Astrocyte of the spinal cord (primary cell): ENCODE measurements at places on chromosomes 3 and 15.
A peak's percentile ranks its signal among the peaks of the same experiment; 100 is the strongest.

DNA sequence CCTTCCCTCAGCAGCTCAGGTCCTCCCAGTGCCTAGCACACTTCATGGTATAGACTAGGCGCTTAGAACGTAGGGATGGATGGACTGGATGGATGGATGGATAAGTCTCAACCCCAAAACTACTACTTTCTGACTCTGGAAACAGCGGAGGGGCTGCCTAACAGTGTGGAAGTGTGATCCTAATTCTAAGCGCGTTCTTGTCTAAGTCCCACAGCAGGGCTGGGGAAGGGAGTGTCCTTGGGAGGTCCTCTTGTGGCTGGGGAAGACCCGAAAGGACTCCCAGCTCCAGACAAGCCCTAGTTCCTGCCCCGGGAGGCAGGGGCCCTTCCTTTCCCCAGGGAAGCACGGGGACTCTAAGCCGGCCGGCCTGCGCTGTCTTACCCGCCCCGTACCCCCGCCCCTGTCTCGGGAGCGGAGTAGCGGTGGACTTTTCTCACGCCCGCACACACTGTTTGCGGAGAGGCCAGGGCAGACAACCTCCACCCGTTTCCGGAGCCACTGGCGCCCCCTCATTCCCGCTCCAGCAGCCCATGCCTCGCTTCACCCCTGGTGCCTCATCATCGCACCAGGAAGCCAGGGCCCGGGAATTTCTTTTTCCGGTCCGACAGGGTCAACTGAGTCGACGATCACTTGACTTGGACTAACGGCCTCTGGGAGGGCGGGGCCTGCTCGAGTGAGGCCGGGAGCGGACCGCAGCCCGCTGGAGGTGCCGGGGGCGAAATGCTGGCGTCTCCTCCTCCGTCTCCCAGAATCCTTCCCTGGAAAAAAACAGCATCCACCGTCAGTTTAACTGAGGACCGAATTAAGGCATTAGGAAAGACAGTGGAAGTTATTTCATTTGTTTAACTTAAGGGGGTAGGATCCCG, 133.3 kb downstream of the TBC1D2B start:
- DNase-seq: peak; percentile 66

- DNase-seq: no peak
These were observed 1.8 kb downstream of the MKRN2 start for GRCh38 chr3:12558706-12559105.

DNA sequence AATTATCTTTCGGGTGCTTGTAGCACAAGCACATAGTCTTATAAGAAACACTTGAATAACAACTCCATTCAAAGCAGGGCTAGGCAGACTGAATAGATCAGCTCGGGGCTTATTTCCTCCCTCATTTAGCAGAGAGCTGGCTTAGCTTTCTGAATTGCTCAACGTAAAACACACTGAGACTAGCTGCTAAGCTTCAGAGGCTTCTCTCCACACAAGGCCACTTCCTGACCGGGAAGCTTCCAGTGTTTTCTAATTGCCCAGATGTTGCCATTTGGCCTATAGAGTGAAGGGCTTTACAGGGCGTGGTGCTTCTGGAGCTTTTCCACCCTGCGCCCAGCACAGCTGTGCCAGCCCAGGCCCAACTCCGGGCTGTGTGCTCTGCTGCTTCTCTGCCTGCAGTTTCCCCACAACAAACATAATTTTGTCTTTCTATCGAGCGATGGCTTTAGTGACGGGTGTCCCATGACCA, 16.6 kb downstream of the FAM240A start:
- no peak for DNase-seq

- DNase-seq: peak; percentile 88
These were observed at the start of gene VPS39 for GRCh38 chr15:42207674-42208579. VPS39 (minus strand) TSS chr15:42208304; CDS start chr15:42208153, 151 bp downstream.

DNA sequence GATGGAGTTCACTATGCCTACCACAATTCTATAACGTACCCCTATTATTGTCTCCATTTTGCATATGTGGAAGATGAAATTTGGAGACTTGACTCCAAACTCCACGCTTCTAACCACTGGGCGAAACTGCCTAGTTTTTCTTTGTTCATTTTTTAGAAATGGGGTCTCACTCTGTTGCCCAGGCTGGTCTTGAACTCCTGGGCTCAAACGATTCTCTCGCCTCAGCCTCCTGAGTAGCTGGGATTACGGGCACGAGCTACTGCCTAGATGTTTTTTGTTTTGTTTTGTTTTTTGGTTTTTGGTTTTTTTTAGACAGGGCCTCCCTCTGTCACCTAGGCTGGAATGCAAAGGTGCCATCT, 584 bp upstream of the RPL32 start:
- no peak for DNase-seq

- peak; percentile 39 for DNase-seq
These were observed 489.4 kb upstream of the IL12A start for GRCh38 chr3:159499031-159499793.

- DNase-seq: no peak
These were observed 106.5 kb downstream of the TIGIT start for GRCh38 chr3:114400371-114400770.

GRCh38 chr3:79178471-79179180, 589.2 kb downstream of the ROBO1 start:
- DNase-seq: no peak

GRCh38 chr3:172110127-172110779, 70.9 kb downstream of the FNDC3B start:
- DNase-seq: no peak

DNA sequence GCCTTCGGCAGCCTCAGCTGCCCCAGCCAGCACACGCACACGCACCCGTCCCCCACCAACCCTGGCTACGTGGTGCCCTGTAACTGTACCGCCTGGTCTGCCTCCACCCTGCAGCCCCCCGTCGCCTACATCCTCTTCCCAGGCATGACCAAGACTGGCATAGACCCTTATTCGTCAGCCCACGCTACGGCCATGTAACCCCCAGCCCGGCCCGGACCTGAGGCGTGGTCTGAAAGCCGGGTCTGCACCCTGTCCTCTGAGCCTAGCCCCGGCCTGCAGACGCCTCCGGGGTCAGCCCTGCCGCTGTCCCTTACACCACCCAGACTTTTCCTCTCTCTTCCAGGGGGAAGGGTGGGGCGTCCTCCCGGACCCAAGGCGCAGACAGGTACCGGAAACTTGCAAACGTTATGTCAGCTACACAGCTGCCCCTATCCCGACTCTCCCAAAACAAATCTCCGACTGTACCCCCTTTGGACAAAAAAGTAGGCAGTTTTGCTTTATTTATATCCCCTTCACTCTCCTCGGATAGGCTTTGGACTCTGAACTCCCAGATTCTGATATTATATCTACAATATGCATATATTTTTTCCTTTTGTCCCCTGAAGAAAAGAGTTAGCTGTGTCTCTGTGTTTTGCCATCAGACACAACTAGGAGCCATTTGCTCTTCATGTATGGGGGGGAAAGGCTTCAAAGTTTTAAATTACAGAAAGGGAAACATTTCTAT, 1.4 kb downstream of the SOX14 start:
- DNase-seq: no peak

DNA sequence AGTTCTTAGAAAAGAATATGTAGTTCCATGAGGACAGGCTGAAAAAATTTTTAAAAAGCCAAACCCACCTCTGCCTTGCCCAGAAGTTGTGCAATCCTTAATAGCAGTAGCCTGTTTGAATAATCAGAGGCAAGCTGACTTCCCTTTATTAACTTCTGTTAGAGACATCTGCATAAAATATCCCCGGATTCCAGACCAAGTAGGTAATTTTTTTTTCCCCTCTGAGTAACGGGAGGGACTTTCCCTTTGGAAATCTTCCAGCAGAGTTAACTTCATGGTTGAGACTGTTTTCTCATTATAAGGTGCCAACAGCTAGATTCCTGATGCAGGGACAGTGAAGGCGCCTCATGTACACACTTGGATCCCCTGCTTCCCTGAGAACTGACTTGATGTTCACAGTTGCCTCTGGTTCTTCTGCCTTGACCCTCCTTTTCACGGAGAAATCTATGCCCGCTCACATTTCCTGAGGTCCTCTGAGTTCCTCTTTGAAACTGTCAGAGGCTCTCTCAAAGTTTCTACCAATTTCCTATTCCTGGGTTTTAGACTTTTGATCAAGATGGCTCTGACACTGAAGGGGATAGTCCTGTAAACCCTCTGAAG, 227.6 kb upstream of the BHLHE40 start:
- DNase-seq: peak; percentile 81

DNA sequence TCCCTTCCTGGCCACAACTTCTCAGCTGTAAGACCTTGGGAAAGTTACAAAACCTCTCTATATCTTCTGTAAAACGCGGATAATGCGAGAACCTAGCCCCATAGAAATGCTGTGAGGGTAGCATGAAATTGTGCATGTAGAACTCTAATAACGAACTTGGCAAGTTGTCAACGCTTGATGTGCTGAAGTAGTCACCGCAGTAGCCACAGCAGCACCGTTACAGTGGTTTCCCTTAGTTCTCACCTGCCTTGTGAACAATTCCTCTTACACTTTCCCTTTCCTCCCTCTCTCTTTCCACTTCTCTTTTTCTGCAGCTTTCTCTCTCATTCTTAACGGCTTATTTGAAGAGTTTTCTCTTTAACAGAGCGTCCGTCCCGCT, 447 bp upstream of the SHQ1 start:
- DNase-seq: no peak

GRCh38 chr3:18098960-18099587, 326.1 kb downstream of the SATB1 start:
- peak; percentile 90 for DNase-seq

DNA sequence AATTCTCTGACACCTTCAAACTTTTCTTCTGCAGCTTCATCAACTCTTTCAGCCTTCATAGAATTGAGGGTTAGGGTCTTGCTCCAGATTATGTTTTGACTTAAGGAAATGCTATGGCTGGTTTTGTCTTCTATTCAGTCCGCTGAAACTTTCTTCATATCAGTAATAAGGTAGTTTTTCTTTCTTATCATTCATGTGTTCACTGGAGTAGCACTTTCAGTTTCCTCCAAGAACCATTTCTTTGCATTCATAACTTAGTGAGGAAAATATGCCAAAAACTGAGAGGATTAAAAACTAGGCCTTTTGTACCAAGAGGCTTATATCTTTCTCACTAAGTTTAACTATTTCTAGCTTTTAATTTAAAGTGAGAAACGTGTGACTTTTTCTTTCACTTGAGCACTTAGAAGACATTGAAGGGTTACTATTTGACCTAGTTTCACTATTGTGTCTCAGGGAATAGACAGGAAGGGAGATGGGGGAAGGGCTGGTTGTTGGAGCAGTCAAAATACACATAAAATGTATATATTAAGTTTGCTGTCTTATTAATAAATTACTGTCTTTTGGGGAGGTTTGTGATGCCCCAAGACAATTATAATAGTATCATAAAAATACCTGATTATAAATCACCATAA, 1110.1 kb downstream of the TBL1XR1 start:
- no peak for DNase-seq

- no peak for DNase-seq
These were observed 3.3 kb downstream of the PLCH1 start for GRCh38 chr3:155741603-155742002.

GRCh38 chr3:23760871-23761373, 44.8 kb upstream of the UBE2E1 start:
- no peak for DNase-seq

DNA sequence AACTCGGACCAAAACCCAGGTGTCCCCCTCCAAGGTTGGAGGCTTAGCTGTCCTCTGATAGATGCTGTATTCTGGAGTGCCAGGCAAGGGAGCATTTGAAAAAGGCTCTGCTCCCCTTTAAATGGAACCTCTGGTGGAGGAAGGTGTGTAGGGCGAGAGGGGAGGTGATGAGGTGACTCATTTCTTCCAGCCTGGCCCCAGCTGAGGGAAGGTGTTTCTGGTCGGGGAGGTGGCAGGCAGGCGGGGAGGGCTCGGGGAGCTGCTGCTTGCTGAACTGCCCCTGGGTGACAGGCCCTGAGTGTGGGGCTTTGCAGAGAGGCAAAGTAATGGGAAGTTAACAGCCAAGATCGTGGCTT, 18.8 kb downstream of the PSTPIP1 start:
- DNase-seq: no peak

DNA sequence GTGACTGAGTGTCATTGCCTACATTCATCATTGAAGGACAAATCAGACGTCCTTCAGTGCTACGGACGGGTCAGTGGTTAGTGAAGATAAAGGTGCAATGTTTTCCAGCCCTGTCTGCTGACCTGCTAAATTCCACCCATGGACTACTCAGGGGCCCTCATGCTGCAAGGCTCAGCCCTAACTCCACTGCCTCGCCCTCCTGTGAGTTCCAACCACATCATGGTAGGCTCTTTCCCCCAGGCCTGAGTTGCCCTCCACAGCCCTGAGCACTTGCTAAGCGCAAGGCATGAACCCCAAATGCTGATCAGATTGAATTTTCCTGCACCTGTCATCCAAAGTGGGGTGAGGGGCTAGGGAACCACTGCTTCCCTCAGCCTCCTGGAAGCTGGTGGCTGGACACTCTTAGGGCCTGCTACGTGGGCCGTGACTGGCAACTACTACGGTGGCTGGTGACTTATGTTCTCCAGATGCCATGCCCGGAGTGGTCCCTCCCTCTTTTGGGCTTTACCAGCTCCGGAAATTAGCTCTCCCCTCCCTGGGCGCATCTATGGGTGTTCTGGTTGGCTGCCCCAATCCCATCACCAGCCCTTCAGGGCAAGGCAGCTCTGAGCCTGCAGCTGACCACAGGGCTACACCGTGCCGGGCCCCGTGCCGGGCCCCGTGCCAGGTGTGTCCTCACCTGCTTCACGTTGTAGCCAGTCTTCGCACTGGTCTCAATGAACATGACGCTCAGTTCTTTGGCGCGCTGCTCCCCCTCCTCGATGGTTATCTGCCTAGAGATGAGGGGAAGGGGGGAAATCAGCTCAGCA, 32.1 kb downstream of the SRPRB start:
- DNase-seq: no peak

DNA sequence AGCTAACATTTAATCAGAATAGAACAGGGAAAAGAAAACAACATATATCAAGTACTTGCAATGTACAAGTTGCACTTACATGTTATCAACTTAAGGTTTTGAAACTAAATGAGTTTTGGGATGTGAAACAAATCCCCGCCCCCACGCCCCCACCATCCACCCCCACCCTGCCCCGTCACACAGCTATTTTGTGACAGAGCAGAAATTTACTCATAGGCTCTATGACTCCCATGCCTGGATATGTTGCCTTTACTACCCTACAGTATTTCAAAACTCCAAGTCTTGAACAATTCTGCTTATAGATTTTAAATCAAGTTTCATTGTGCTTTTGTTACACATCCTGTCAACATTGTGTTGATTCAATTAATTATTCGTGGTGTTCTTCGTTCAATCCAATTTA, 18.1 kb upstream of the IL1RAP start:
- no peak for DNase-seq

GRCh38 chr3:17642474-17642873, 100.0 kb downstream of the TBC1D5 start:
- DNase-seq: no peak

DNA sequence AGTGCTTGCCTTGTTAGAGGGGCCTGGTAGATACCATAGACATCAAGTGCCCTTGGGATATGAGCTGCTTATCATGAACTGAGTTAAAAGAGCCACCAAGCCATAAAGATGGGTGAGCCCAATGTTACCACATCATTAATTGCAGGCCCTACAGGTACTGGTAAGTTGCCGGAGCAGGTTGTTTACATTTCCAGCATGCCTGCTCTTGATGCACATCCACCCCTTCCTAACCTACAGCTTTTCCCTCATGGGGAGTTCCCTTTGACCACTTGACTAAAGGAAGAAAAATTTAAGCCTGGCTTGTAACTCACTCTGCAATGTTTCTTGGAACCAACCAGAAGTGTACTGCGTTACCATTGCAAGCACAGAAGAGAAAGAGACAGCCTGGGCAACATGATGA, 24.7 kb upstream of the ULK4 start:
- DNase-seq: no peak
